ENCODE measurements at places on chromosomes 1 and 21.
A peak's percentile ranks its signal among the peaks of the same experiment; 100 is the strongest.

- peak; percentile 52 for DNase-seq
Observed at GRCh38 chr1:243713470-243714186, 136.4 kb downstream of the AKT3 start.

GRCh38 chr1:17276568-17276967, 27.7 kb downstream of the PADI3 start:
- DNase-seq = peak; percentile 32

- no peak for DNase-seq
Observed at GRCh38 chr1:68479501-68479900, 17.4 kb downstream of the DEPDC1 start.

DNA sequence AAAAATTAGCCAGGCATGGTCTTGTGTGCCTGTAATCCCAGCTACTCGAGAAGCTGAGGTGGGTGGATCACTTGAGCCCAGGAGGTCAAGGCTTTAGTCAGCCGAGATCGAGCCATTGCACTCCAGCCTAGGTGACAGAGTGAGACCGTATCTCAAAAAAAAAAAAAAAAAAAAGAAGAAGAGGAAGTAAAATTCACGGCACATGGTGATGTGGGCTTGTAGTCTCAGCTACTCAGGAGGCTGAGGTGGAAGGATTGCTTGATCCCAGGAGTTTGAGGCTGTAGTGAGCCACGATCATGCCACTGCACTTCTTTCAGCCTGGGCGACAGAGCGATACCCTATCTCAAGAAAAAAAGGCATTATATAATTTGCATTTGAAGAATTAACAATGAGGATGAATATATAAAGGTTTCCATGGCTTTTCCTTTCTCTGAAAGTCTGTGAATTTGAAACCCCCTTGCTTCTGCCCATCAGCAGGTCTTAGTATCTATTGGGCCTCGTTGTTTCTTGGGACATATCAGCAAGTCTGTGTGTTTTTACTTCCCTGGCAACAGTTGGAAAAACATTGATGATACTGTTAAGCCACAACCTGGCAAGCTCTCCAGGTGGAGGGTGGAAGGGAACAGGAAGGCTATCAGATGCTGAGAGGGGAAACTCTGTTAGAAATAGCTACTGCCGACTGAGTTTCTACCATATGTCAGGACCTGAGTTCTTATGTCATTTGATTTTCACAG, 4.6 kb upstream of the PLA2G2D start:
- DNase-seq = no peak

DNA sequence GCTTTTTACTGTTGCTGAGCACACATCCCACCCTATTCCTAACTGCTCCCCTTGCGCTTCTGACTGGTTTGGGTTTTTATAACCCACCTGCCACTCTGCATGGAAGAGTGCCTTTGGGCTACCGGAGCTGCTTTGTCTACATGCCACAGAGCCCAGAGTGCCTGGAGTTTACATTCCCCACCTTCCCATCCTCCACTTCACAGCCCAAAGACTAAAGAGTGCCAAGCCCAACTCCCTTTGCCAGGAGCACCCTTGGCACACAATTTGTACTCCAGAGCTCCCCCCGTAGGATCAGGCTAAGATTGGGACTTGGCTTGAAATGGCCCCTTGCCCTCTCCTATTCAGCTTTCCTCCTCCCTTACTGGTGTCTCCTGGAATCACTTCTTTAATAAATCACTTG, 63.3 kb downstream of the LHX9 start:
- no peak for DNase-seq

- DNase-seq = no peak
Observed at GRCh38 chr1:212953321-212953720, 3.0 kb downstream of the VASH2 start.

DNA sequence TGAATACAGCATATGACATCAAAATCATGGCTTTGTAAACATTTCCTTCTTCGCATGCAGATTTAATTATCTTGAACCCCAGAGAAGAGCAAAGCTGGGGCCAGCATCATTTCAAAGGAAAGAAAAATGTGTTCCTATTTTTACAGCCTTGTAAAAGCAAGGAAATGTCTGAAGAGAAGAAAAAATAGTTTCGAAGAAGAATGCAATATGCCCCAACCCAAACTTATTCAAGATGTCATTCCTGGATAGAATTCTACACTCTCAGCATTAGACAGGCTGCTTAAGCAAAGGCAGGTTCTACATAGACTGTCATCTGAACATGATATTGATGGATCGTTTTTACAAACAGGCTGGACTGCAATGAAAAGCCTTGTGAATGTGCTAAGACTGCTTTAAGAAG, 900.8 kb downstream of the TTLL7 start:
- no peak for DNase-seq

DNA sequence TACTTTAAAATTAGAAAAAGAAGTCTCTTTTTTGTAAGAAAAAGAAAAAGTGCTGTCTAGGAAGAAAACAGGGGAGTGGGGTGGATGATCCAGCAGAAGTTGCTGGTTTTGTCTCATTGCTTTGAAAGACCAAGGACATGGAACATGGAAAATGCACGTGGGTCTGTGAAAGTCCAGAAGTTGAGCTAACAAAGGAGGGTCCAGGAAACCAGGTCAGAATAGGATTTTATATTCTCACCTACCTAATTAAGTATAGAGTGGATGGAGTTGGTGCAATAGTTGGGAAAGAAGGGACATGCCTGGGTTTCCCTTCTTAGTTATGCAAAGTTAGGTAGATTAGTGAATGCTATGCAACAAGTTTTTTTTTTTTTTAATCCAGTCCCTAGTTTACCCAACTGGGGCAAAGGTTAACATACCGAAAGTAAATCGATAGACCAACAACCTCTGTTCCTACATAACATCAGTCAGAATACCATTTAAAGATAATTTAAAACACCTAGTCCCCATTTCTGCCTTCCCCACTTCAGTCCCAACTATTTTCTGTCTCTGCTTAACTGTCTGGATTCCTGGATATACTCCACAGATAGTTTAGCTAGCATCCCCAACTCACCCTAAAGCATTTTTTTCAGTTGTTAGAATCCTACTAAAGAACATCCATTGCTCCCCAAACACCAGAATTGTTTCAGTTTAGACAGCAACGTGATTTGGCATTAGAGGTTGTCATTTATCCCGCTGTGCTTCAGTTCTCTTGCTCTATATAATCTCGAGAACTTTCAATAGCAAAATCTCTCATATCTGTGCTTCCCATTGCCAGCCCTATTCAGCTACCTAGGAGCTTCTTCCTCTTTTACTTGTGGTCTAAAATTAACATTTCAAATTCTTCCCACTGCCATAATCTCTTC, 105.7 kb upstream of the PLPPR5 start:
- DNase-seq = no peak

DNA sequence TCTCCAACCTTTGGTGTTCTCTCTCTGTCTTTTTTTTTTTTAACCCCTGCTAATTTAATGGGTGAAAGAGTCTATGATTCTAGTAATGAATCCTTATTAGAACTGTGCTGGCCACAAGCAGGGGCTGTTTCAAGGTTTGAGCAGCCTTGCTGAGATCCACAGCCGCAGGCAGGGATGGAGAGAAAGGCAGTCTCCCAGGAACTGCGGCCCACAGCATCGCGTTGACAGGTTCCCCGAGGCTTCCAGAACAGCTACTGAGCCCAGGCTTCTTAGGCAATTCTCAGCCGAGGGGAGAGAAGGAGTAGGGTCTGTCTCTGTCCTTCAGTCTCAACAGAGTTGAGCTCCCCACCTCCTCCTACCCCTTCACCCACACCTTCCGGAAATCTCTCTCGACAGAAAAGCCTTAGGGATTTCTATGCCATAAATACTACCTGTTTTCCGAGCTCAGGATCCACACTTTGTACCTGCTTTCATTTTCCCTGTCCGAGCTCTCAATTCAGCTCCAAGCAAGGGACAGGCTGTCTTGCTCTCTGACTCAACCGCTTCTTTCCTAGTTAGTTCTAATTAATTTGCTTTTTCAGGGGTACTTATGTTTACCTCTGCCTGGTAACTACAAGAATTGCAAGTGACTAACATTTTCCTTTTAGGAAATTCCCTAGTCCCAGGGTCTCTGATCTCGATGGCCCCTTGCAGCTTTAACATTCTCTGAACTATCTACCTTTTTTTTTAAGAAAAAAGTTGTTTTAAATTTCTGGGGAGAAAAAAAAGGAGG, 6.7 kb upstream of the CASZ1 start:
- DNase-seq = peak; percentile 5

DNA sequence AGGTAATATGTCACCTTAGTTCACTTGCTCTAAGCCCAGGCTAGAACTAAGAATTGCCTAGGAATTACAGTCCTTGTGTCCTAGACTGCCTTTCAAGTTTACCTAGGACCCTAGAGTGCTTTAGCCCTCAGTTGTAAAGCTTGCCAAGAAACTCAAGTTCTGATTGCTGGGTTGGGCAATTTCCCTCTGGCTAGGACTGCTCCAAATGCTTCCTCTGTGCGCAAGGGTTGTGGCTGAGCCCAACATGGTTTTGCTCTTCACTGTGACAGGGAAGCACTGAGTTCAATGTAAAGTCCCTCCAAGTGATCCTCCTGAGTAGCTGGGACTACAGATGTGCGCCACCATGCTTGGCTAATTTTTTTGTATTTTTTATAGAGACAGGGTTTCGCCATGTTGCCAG, 102.3 kb upstream of the NEK7 start:
- DNase-seq = no peak

- no peak for DNase-seq
Observed at GRCh38 chr1:59580257-59580656, 234.5 kb upstream of the HOOK1 start.

- DNase-seq = no peak
Observed at GRCh38 chr1:153643816-153644215, 9.9 kb downstream of the CHTOP start.

GRCh38 chr1:232943679-232944252, 6.6 kb upstream of the NTPCR start:
- DNase-seq = no peak

DNA sequence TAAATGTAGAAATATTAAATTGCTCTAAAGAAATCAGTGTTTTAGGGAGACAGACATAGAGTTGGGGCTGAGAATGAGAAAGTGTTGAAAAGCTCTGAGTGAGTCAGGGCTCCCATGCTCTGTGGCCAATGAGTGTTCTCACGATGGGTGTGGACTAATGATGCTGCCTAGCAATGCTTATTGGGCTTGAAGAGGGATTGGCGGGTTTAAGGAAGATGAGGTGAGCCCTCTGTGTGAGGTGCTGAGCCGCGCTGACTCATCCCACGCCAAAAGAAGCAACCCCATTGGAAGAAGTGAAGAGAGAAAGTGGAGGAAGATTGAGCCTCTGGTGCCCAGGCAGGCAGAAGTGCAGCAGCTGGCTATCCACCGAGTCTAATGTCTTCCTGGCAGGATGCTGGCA, 65.1 kb upstream of the DPT start:
- DNase-seq = no peak

DNA sequence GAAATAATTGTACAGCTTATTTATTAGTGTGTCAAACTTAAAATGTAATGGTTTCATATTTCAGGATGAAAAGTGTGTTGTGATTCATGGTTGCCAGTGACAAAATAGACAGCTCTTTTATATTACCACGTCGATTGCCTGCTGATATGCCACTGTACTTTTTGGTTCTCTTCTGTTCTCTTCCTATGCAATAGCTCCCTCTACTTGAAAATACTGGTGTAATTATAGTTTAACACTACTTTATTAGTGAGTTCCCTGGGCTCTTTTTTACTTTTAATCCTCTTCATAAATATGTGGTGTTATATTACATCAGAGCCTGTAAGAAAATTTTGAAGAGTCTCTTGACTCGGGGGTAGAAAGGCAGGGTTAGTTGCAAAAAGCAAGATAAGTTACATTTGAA, 111.3 kb downstream of the PATJ start:
- no peak for DNase-seq

DNA sequence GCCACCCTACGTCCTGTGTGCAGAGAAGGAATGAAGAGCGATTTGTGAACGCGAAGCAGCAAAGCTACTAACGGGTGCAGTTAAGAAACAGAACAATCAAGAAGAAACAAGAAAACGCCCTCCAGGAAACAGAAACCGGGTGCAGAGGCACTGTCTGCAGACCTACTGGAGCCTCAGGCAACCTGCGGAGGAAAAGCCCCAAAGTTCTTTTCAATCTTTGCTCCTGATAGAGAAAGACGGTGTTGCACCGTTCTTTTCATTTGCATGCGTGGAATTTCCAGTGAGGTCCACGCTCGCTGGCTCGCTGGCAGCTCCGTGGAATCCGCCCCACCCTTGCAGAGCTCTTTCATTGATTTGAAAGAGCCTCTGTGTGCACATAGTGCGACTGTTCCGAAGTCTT, 37.0 kb upstream of the PDE9A start:
- DNase-seq = no peak

GRCh38 chr1:150775276-150775675, 9.7 kb upstream of the CTSS start:
- no peak for DNase-seq

- no peak for DNase-seq
Observed at GRCh38 chr1:149877211-149877946, 22.0 kb upstream of the BOLA1 start.

- DNase-seq = no peak
Observed at GRCh38 chr1:55322842-55323241, 107.7 kb upstream of the USP24 start.

DNA sequence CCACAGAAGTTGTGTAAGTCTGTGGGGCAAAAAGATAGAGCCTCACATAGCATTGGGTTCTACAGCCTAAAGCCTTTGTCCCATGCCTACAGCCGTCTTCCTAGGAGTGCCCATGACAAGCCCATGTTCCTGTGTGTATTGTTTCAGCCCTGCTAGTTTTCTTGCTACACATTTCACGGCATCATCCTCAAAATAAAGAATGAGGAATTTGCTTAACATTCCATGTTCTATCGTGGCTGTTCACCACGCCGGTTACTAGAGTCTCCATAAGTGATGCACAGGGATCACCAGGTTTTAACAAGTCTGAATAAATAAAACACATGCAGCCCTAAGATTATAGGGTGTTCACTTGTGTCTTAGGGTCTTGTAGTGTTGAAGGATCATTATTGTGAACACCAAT, 87.4 kb upstream of the NGF start:
- no peak for DNase-seq

- DNase-seq = peak; percentile 44
Observed at GRCh38 chr1:220786057-220786336, 716 bp upstream of the MTARC1 start.

DNA sequence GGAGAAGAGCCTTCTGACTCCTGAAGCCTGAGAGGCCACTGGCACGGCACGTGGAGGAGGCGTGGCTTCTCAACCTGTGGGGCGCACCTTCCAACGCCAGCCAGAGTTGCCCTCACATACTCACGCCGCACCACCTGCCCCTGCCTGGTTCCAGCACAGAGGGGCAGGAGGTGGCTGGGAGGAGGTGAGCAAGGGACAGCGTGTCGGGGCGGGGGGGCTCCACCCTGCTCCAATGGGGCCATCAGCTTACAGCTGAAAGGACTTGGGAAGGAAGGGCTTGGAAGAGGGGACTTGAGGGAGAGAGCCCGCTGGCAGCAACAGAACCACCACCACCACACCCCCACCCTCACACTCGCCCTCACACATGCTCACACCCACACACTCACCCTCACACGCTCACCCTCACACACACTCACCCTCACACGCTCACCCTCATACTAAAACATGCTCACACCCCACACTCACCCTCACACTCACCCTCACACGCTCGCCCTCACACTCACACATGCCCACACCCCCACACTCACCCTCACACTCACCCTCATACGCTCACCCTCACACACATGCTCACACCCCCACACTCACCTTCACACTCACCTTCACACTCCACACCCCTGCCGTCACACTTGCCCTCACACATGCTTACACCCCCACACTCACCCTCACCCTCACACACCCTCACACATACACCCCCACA, 41.6 kb upstream of the EDN2 start:
- DNase-seq = no peak

Measured in left hindlimb (tissue), 1 donor.